CD4-positive, alpha-beta T cell (primary cell): ENCODE measurements at places on chromosomes 4 and X. TPM values are rescaled to one million over a fixed set of nuclear protein-coding genes. Genes with fewer than 3 reads are reported as not detected.

The ARHGAP36 gene
- not detected for total RNA-seq

The BEX3 gene
- total RNA-seq = 13.9 TPM

GRCh38 chrX:97366237-97366636, 482.5 kb downstream of the RPA4 start:
- no peaks in the 10 kb centered on the region for H3K36me3 ChIP-seq
- H3K27ac ChIP-seq = no peak overlapping the region
- H3K4me1 ChIP-seq = no peaks in the 10 kb centered on the region
- no peak overlapping the region for H3K4me3 ChIP-seq
- DNase-seq = no peak

DNA sequence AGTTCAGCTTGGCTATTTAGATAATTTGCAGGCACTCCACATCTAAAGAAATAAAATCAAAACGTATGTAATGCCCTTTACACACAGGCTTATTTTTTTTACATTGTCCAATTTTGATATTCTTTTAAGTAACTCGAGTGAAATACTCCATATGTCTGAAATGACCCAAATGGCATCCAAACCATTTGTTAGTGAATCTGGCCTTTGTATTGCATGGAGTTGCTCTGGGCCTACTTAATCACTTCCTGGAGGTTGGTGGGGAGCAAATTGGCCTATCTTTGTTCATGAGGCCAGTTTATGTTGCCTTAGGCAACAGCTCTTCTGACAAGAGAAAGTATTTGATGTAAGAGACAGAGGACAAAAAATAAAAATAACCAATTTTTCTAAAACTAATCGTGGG, 47.6 kb upstream of the TMEM131L start:
- DNase-seq = no peak
- H3K36me3 ChIP-seq = no peaks in the 10 kb centered on the region
- no peaks in the 10 kb centered on the region for H3K27me3 ChIP-seq
- no peak overlapping the region for H3K27ac ChIP-seq
- H3K4me1 ChIP-seq = peaks cover 7% of the 10 kb centered on the region
